ENCODE measurements at places on chromosomes 7 and 10. TPM values are rescaled to one million over a fixed set of nuclear protein-coding genes. Genes with fewer than 3 reads are reported as not detected.
A peak's percentile ranks its signal among the peaks of the same experiment; 100 is the strongest.

- no peak for DNase-seq
Measured at GRCh38 chr10:71802235-71802634, 28.9 kb upstream of the VSIR start.

- no peak for DNase-seq
Measured at GRCh38 chr7:144036302-144036885, 12.4 kb upstream of the OR2A5 start.

TEX36 gene
- total RNA-seq = 2.1 TPM

SH2B2 gene
- total RNA-seq = 4.9 TPM

- no peak for DNase-seq
Measured at GRCh38 chr7:151869968-151870918, 6.7 kb downstream of the PRKAG2 start.

DNA sequence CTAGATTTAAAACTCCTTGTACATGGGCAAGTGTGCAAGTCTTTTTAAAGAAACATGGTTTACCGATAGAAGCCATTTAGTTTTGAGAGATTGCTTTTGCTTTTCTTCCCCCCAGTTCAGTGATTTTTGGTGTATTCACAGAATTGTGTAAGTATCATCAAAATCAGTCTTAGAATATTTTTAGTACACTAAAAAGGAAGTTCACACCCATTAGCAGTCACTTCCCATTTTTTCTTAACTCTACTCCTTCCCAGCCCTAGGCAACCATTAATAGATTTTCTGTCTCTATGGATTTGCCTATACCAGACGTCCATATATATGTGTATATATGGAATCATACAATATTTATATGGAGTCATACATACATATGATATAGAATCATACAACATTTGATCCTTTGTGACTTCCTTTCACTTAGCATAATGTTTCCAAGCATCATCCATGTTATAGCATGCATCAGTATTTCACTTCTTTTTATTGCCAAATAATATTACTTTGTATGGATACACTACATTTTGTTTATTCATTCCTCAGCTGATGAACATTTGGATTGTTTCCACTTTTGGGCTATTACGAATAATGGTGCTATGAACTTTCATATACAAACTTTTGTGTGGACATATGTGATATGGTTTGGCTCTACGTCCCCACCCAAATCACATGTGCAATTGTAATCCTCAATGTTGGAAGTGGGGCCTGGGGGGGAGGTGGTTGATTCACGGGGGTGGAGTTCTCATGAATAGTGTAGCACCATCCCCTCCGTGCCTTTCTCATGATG, 16.5 kb upstream of the ARL4A start:
- DNase-seq = no peak

ASCC1 gene
- 44.4 TPM for total RNA-seq

GRCh38 chr10:29857843-29858701, 201.3 kb downstream of the JCAD start:
- DNase-seq = peak; percentile 76

- no peak for DNase-seq
Measured at GRCh38 chr7:137306748-137307147, 36.8 kb downstream of the PTN start.

DNA sequence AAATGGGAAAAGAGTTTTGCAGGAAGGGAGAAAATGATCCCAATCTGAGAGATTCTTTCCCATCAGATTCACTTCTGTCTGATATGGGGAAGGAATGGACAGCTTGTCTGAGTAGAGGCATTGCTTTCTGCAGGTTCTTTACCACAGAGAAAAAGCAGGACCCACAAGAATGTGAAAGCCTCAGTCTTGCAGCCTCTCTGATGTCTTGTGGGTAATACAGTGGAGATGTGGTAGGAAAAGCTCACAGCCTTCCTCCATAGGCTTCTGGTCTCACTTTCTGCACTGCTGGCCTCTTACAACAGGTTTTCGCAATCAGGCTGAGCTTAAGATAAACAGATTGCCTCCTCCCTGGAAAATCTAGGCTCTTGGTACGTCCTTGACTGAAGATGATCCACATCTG, 551 bp downstream of the IFIT1 start:
- peak; percentile 89 for DNase-seq

GRCh38 chr7:73521636-73522104, 423 bp downstream of the BAZ1B start:
- peak; percentile 8 for DNase-seq

PLAC9 gene
- 78.7 TPM for total RNA-seq

DNA sequence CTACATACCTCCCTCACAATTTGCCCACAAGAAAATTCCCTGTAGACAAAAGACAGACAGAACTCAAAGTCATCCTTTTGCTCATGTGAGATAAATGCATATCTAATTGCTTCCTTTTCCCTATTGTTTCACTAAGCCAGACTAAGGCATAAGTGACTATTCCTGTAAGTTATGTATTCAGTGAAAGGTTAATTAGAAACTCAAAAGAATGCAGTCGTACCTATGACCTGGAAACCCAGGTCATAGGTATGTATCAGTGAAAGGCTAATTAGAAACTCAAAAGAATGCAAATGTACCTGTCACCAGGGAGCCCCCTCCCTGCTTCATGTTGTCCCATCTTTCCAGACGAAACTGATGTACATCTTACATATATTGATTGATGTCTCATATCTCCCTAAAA, 10.3 kb upstream of the GARS1 start:
- DNase-seq = no peak

PLA2G12B gene
- not detected for total RNA-seq
